ENCODE measurements at places on chromosomes 7 and 10. TPM values are rescaled to one million over a fixed set of nuclear protein-coding genes. Genes with fewer than 3 reads are reported as not detected.

- H3K4me3 ChIP-seq: no peak overlapping the region
- no peaks in the 10 kb centered on the region for H3K27me3 ChIP-seq
- DNase-seq: no peak
- H3K4me1 ChIP-seq: no peaks in the 10 kb centered on the region
- no peak overlapping the region for H3K27ac ChIP-seq
Measured at GRCh38 chr7:158186406-158186805, 401.2 kb downstream of the PTPRN2 start.

- H3K27ac ChIP-seq: no peak overlapping the region
- peaks cover 3% of the 10 kb centered on the region for H3K36me3 ChIP-seq
- H3K27me3 ChIP-seq: no peaks in the 10 kb centered on the region
Measured at GRCh38 chr10:60942134-60942787, 1.7 kb downstream of the RHOBTB1 start.

DNA sequence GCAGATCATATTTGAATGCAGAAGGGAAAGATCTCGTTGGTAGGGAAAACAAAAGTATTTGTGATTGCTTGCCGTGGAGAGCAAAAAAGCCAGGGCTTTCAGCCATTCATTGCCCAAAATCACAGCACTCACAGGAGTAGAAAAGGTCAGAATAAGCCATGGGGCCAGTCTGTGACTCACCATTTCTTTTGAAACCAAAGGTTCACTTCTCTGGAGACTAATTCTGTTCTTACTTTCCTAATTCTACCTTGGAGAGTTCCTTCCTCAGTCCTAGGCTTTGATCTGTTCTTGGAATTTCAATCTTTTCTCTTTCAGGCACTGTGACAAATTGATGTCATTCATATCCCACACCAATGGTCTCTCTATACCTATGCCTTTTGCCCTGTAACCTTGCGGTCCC, 54.1 kb upstream of the FAM180A start:
- H3K4me3 ChIP-seq: no peak overlapping the region
- peaks cover 4% of the 10 kb centered on the region for H3K4me1 ChIP-seq
- no peak overlapping the region for H3K27ac ChIP-seq
- DNase-seq: no peak
- no peaks in the 10 kb centered on the region for H3K36me3 ChIP-seq

DNA sequence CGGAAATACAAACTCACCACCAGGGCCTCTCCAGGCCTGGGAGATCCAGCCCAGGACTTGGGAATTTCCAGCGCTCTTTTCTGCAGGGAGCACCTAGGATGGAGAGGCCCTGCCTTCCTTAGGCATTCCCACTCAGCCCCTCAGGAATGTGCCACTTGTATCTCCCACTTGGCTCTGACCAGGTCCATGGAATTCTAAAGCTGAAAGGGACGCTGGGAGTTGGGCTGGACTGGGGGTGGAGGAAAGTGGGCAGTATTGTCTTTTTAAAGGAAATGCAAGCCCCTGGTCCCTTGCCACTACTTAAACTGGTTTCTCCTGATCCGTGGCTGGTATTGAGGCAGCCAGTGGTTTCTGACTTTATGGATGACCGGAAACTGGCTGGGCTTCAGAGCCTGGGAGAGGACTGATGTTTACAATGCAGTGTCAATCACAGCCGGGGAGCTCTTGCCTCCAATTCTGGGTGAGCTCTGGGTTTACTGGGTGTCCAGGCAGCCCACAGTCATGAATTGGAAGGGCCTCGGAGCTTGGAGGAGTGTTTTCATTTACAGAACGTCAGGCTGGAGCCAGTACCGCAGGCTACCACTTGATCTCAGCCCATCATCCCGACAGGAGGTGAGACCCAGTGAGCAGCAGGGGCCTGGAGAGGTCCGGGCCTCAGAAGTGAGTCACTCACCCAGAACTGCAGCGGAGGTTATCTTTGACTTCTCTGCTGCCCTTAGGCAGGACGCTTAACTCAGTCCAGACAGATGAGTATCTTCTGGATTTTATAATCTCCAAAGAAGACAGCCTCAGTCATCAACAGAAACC, 27.3 kb downstream of the AGAP3 start:
- no peaks in the 10 kb centered on the region for H3K27me3 ChIP-seq
- H3K4me1 ChIP-seq: no peaks in the 10 kb centered on the region
- no peak overlapping the region for H3K4me3 ChIP-seq
- H3K27ac ChIP-seq: no peak overlapping the region
- no peaks in the 10 kb centered on the region for H3K36me3 ChIP-seq

- DNase-seq: no peak
- no peaks in the 10 kb centered on the region for H3K36me3 ChIP-seq
- H3K27ac ChIP-seq: no peak overlapping the region
- peaks cover 2% of the 10 kb centered on the region for H3K4me1 ChIP-seq
Measured at GRCh38 chr10:77393821-77394501, 243.6 kb downstream of the KCNMA1 start.

- H3K4me3 ChIP-seq: no peak overlapping the region
- H3K36me3 ChIP-seq: no peaks in the 10 kb centered on the region
- no peaks in the 10 kb centered on the region for H3K27me3 ChIP-seq
- DNase-seq: no peak
Measured at GRCh38 chr7:48351900-48352299, 180.6 kb downstream of the ABCA13 start.

DNA sequence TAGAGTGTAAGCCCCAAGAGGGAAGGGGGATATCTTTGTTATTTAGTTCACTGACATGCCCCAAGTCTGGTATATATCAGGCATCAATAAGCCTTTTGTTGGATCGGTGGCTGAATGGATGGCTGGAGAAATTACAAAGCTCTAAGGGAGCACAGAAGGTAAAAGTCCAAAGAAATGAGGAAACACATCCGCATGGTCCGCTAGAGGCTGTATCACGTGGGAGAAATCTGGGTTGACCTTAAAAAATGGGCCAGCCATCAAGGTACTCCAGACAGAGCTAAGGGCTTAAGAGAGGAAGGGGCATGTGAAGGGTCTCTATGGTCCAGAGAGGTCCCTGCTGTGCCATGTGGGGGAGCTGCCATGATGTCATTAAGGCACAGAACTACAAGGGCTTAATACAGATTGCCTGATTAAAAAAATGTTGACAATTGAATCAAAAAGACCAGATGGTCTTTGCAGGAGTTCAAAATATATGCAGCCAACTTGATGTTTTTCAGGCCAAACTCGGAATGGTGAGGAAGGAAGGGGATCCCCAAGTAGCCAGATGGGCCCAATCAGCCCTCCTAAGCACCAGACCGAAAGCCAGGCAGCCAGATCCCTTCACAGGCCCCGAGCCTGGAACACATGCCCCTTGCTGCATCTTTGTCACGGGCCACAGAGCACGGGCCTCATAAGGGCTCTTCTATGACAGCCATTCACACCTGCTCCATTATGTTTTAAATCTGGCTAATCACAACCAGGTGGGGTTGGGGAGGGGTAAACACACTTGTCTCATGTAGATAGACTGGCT, 31.9 kb downstream of the SCRN1 start:
- H3K36me3 ChIP-seq: peaks cover 1% of the 10 kb centered on the region
- DNase-seq: no peak
- no peaks in the 10 kb centered on the region for H3K4me1 ChIP-seq
- H3K27ac ChIP-seq: no peak overlapping the region

GRCh38 chr7:140229591-140230515, 53.1 kb upstream of the KDM7A start:
- peak; percentile 43 for DNase-seq
- no peak overlapping the region for H3K4me3 ChIP-seq
- no peaks in the 10 kb centered on the region for H3K4me1 ChIP-seq
- H3K27me3 ChIP-seq: peaks cover 6% of the 10 kb centered on the region
- H3K36me3 ChIP-seq: no peaks in the 10 kb centered on the region
- H3K27ac ChIP-seq: peak overlapping the region; percentile 22

CFAP70 gene
- total RNA-seq: 6.0 TPM

DNA sequence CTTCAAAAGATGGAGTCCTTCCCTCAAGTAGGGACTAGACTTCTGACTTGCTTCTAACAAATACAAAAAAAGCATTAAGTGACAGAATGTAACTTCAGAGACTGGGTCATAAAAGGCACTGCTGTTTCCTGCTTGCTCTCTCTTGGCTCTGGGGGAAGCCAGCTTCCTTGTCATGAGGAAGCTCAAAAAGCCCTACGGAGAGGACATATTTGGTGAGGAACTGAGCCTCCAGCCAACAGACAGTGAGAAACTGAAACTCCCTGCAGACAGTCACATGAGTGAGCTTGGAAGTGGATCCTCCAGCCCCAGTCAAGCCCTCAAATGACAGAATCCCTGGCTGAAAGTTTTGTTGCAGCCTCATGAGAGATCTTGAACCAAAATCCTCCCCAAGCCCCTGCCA, 26.3 kb upstream of the SLC35G1 start:
- H3K4me3 ChIP-seq: no peak overlapping the region
- H3K27me3 ChIP-seq: no peaks in the 10 kb centered on the region
- DNase-seq: no peak
- no peaks in the 10 kb centered on the region for H3K4me1 ChIP-seq
- H3K27ac ChIP-seq: no peak overlapping the region
- H3K36me3 ChIP-seq: no peaks in the 10 kb centered on the region

- H3K27me3 ChIP-seq: no peaks in the 10 kb centered on the region
- no peak overlapping the region for H3K27ac ChIP-seq
- H3K36me3 ChIP-seq: no peaks in the 10 kb centered on the region
- DNase-seq: no peak
Measured at GRCh38 chr7:103065667-103066066, 8.9 kb downstream of the FBXL13 start.

DNA sequence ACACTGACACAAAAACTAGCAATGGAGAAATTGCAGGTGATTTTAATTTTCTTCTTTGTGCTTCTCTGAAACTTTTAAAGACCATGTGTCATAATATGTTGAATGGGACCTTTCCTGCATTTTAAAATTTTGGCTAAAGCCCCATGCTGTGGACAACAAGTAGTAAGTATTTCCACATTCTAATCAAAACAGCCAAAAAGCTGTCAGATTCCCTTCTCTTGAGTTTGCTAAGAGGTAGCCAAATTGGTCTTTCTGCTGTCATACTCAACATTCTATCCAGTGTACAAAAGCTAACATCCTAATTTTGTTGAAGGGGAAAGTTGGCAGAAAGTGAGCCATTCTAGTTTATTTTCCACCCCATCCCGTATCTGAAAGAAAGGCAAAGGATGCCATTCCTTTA, 447.6 kb downstream of the TFEC start:
- H3K36me3 ChIP-seq: no peaks in the 10 kb centered on the region
- H3K4me3 ChIP-seq: no peak overlapping the region
- DNase-seq: no peak
- H3K27ac ChIP-seq: no peak overlapping the region

- H3K36me3 ChIP-seq: no peaks in the 10 kb centered on the region
- H3K4me1 ChIP-seq: no peaks in the 10 kb centered on the region
- H3K27ac ChIP-seq: no peak overlapping the region
- no peak for DNase-seq
Measured at GRCh38 chr7:126856691-126857291, 395.9 kb downstream of the GRM8 start.

DNA sequence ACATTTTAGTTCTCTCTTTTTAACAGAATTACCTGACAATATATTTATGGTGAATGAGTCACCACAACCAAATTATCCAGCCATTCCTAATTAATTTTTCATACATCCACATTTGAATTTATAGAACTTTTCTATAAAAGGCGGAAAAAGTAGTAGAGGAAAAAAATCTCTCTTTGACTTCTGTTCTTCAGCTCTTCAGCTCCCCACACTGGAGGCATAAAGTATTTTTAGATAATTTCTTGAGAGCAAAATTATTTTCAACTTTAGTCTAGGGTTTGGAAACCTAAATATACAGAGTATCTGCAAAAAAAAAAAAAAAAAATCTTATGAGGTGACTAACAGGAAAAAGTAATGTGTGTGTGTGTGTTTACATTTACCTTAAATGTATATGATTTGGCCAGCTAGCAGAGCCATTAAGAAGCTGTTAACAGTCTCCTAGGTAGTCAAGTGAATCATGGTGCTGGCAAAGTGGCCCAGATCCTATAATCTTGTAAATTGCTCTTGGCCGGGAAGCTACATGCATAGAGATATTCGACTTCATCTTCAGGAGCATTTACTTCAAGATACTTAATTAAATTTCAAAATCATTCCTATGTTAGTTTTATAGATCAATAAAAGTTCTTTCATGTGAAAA, 383.1 kb upstream of the STEAP1 start:
- no peaks in the 10 kb centered on the region for H3K27me3 ChIP-seq
- peak; percentile 2 for DNase-seq
- H3K4me3 ChIP-seq: no peak overlapping the region
- H3K4me1 ChIP-seq: no peaks in the 10 kb centered on the region
- no peak overlapping the region for H3K27ac ChIP-seq
- H3K36me3 ChIP-seq: no peaks in the 10 kb centered on the region

DNA sequence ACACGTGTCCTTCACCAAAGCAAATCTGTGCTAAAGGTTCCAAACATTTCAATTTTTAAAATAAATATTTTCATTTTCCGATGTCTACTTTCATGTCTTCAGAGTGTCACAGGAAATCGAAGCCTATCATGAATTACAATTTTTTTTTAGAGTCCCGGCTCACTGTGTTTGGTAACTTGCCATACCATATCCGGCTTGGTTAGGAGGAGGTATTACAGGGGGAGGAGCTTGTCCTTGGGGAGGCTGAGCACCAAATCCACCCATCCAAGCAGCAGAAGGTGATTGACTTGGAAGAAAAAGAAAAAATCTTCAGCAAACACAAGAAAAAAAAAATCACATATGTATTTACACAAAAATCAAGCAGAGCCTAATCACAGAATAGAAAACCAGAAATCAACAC, 21.3 kb downstream of the TIAL1 start:
- H3K27ac ChIP-seq: no peak overlapping the region
- DNase-seq: no peak
- no peaks in the 10 kb centered on the region for H3K4me1 ChIP-seq
- peaks cover 33% of the 10 kb centered on the region for H3K36me3 ChIP-seq
- no peaks in the 10 kb centered on the region for H3K27me3 ChIP-seq

GRCh38 chr7:20892776-20893175, 106.1 kb upstream of the SP8 start:
- no peak overlapping the region for H3K4me3 ChIP-seq
- no peaks in the 10 kb centered on the region for H3K4me1 ChIP-seq
- peak; percentile 53 for DNase-seq

- H3K27ac ChIP-seq: no peak overlapping the region
- H3K4me1 ChIP-seq: no peaks in the 10 kb centered on the region
Measured at GRCh38 chr7:38321515-38321944, 48.1 kb upstream of the TARP start.

- no peak overlapping the region for H3K27ac ChIP-seq
- no peaks in the 10 kb centered on the region for H3K36me3 ChIP-seq
- peaks cover 2% of the 10 kb centered on the region for H3K4me1 ChIP-seq
- no peak for DNase-seq
- H3K27me3 ChIP-seq: peaks cover 10% of the 10 kb centered on the region
- no peak overlapping the region for H3K4me3 ChIP-seq
Measured at GRCh38 chr7:28414453-28414852, 2.1 kb downstream of the CREB5 start.

NRP1 gene
- total RNA-seq: 243 TPM

PITX3 gene
- not detected for total RNA-seq

CFAP58 gene
- total RNA-seq: 0.35 TPM

- no peak overlapping the region for H3K27ac ChIP-seq
- no peaks in the 10 kb centered on the region for H3K4me1 ChIP-seq
Measured at GRCh38 chr7:111855161-111855841, 293.0 kb upstream of the IMMP2L start.
